ENCODE measurements at places on chromosomes 1 and 21.

DNA sequence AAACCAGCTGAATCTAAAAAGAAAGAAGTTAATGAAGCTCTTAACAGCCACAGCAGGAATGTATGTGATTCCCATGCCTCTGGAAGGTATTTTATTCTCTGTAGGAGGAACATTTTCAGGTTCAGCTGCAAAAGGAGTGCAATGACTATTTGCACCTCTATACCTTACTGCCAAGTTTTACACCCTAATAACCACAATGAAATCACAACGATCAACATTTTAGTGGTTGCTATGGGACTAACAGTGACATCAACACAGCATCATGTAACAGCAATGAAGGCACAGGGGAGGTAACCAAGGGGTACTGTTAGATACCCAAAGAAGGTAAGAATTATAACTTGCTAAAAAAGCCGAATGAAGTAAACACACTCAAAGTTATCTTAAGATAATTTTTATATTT is 116.3 kb upstream of the HP1BP3 start:
- DNase-seq: no peak

- DNase-seq: peak; percentile 76
These were observed 43.6 kb downstream of the PBX1 start for GRCh38 chr1:164602480-164603093.

GRCh38 chr1:29497395-29498125 is 261.2 kb downstream of the PTPRU start:
- peak; percentile 2 for DNase-seq

GRCh38 chr1:45038661-45039364 is 26.8 kb downstream of the UROD start:
- DNase-seq: no peak

DNA sequence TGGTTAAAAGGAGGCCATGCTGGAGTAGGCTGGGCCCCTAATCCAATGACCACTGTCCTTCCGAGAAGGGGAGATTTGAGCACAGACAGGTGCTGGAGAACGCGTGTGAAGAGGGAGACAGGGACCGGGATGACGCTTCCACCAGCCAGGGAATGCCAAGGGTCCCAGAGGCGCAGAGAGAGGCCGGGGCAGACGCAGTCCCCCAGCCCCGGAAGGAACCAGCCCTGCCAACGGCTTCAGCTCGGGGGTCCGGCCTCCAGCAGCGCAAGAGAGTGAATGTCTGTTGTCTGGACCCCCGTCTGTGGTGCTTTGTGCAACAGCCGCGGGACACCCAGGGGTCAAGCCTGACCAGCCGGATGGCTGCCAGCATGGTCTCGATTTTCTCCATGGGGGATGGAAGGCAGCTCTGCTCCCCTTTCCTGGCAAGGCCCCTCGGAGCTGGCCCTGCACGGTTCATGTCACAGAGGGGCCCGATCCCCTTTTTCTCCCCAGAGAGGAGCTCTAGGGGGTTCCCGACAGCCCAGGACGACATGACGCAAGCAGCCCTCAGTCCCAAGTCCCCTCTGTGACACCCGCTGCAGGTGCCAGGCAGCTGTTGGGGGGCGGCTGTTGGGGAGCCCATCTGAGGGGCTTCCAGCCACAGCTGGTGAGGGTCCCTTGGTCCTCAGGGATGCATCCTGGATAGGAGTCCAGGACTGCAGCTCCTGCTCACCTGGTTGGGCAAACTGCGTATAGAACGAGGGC is 73.5 kb downstream of the SIK1 start:
- DNase-seq: no peak

DNA sequence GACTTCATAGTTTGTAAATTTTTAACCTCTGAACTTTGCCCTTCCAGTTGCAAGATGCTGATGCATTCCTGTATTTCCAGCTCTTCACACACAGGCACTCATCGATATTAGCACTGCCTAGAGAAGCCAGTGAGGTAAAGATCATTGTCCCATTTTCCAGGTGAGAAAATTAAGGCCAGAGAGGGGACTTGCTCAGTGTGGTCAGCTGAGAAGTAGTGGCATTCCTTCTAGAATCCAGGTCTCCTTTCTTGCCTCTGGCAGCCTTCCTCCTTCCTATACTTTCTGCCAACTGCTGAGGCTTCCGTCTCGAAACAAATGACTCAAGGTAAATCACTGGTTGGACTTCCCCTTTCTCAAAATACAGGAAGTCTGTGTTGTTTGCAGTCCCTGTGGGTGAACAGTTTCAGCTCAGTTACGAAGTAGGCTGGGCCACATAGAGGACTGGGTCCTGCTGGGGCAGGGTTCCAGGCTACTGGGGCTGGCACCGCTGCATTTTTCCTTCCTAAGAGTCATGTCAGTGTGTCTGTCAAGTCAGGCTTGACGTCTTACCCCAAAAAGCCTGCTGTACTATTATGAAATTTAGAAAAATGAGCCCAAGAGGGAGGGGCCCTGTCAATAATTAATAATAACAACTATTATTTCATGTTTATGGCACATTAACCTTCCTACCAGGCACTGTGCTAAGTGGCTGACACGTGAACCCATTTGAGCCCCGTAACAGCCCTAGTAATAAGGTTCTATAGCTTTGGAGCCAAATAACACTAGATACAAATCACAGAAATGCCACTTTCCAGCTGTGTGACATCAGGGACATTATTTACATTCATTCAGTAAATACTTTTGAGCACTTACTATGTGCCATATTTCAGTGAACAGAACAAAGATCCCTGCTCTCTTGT is 16.6 kb upstream of the RNF19B start:
- peak; percentile 58 for DNase-seq

DNA sequence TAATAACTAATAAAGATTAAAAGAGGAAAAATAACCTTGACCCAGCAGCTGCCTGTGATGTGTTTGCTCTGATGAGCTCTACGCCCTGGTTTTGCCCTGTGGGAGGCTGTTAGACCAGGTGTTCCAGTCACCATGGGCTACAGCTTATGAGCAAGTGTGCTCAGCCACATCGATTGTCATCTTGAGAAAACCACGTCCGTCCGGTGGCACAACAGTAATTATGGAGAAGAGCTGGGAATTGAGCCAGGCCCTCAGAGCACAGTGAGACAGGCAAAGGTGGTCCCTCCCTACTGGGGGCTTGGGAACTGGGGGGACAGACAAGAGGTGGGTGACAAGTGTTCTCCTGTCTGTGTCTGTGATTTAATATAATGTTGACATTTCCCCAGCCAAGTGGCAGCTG is 420.5 kb downstream of the MATN1 start:
- no peak for DNase-seq

GRCh38 chr1:199859491-199859933 is 168.0 kb upstream of the NR5A2 start:
- no peak for DNase-seq

DNA sequence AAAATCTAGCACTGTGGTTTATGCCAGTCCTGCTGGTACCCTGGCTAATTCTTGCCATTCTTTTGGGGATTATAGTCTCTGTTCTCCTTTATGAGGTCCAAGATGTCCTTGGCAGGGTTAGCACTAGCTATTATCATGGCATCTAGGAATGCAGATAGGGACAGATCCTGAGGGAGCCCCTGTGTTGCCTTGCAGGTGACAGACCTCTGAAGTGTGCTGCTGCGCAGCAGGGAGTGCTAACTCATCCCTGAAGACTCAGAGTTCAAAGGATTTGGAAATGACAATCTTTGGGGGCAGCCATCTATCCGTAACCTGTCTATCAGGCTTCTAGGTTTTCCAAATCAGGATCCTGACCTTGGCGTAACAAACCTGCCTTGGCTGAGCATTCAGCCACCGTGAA is 16.3 kb downstream of the ZFYVE9 start:
- DNase-seq: no peak

DNA sequence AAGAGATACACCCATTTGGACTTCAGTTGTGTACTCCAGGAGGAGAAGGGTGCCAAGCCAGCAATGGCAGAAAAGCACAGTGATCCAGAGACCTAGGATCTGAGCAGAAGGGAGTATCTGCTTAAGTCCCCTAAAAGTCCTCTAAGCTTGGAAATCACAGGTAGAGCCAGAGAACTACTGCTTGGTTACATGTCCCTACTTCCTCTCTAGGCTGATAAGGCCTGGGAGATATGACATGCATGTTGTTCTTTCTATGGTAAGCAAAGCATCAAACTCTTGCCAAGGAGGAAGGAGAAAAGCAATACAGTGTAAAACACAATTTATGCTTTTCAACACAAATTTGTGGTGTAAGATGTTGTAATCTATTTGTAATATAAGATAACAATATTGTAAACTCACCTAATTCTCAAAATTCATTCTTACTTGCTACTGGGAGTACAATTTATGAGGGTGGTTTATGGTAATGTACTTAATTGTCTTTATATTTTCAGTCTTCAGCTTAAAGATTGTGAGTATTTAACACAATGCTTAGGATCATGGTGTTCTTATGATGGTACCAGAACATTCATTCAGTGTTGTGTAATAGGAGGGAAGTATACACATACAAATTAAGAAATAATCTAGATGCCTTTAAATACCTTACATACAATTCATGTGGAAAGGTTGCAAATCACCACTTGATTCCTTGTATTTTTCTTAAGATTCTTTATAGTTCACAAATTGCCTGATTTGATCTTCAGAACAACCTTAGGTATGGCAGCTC is 49.1 kb upstream of the GNG12 start:
- DNase-seq: no peak

DNA sequence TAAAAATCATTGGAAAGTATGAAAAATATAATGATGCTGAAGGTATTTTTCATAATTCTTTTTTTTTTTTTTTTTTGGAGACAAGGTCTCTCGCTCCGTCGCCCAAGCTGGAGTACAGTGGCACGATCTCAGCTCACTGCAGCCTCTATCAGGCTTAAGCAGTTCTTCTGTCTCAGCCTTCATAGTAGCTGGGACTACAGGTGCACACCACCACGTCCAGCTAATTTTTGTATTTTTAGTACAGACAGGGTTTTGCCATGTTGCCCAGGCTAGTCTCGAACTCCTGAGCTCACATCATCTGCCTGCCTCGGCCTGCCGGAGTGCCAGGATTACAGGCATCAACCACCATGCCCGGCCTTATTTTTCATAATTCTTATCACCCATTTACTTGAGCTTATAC is 13.3 kb downstream of the SMAP2 start:
- no peak for DNase-seq

GRCh38 chr1:210301615-210302000 is 27.1 kb upstream of the HHAT start:
- peak; percentile 67 for DNase-seq

DNA sequence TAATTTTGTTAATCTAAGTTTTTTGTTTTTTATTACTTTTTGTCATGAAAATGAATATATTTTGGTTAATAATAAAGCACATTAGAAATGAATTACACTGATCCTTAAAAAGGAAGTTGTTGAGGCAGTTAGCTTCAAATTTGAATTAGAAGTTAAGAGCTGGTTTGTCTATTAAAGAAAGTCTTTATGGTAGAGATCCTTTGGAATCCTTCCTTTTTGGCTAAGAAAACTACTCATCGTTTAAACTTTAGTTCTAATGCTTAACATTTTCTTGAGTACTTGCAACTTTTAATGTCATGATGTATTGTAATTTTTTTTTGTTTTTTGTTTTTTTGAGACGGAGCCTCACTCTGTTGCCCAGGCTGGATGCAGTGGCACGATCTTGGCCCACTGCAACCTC is 2.4 kb downstream of the PTBP2 start:
- no peak for DNase-seq

- peak; percentile 68 for DNase-seq
These were observed 76.6 kb downstream of the NDUFS5 start for GRCh38 chr1:39102537-39103327.

DNA sequence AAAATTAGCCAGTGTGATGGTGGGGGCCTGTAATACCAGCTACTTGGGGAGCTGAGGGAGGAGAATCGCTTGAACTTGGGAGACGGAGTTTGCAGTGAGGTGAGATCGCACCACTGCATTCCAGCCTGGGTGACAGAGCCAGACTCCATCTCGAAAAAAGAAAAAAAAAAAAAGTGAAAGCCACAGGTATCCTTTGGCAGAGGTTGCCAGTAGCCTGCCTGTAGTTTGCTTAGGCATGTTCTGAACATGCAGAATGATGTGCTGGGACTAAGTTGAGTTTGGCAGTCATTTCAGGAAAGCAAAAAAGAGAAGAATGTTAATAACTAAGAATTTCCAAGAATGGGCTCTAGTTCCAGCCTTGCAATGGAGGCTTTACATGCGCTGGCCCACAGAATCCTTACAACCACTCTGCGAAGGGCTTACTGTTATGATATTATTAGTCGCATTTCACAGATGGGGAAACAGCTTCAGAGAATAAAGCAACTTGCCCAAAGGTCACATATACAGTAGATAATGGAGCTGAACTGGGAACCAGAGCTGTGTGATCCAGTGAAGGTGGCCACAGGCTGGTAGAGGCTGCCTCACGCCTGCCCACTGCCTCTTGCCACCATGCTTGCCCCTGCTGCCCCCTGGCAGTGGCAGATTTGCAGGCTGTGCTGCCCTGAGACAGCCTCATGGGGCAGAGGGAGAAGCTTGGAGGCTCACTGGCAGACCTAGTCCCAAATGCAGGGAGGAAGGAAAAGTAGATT is 66.5 kb upstream of the LYST start:
- DNase-seq: no peak

DNA sequence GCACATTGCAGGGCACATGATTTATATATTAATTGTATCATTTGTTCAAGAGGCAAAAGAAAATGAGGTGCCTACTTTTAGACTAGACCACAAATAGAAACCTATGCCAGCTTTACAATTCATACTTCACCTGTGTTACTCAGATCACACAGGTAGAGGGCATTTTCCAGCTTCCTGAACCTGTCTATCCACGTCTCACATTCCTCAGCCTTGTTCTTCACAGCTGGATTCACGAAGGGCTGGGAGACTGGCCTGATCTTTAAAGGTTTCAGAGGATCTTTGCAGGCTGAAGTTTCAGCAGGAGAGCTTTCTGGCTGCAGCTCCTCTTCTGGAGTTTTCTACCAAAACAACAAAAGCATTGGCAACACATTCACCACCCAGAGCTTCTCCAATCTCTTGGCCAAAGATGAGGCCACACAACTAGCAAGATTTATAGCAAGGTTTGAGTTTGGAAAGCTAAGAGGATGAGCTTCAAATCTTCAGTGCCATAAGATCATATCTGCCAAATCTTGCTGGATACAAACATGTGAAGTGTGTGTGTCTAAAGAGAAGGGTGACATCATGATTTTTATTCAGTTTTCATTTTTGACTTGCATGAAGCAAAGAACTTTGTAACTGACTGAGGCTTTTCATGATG is 71.0 kb upstream of the CYP2J2 start:
- no peak for DNase-seq

DNA sequence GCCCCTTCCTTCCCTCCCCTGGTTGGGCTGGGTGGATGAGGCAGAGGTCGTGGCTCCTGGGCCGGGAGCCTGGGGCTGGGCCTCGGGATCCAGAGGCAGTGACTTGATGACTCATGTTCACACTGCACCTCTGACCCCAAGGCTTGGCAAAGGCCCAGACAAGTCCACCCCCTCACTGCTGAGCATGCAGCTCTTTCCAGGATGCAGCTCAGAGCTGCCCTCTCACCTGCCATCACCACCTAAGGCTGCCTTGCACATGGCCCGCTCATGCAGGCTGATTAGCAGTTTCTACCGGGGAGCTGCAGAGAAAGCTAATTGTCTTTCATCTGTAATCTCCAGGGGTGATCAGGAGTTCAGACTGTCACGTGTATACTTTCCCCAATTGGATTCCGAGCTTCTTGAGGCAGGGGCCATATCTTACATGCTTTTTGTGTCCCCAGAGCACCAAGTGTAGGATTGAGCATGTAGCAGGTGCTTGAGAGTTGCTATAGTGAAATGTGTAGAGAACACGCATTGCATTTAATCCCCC is 62.1 kb downstream of the LRRN2 start:
- no peak for DNase-seq
